ENCODE measurements at places on chromosomes 16 and 17.

DNA sequence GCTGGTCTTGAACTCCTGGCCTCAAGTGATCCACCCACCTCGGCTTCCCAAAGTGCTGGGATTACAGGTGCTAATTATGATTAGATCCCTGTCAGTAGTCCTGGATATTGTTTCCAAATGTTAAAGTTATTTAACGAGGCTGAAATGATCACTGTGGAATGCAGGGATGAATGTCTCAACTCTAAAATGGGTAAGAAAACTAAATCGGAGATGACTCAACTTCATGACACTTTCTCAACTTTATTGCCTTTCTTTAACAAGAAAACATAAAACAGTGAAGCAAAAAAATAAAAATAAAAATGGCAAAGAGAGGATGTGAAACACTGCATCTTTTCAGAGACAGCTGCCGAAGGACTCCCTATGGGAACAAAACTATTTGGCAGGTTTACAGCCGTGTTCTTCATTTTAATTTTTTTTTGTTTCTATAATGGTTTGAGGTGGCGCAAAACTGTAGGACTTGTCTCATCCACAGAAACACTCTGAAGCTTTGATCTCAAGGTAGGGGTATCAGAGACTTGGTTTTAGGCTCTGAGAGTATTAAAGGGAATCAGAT lies 382.0 kb downstream of the GRIN2A start:
- no peak for DNase-seq

DNA sequence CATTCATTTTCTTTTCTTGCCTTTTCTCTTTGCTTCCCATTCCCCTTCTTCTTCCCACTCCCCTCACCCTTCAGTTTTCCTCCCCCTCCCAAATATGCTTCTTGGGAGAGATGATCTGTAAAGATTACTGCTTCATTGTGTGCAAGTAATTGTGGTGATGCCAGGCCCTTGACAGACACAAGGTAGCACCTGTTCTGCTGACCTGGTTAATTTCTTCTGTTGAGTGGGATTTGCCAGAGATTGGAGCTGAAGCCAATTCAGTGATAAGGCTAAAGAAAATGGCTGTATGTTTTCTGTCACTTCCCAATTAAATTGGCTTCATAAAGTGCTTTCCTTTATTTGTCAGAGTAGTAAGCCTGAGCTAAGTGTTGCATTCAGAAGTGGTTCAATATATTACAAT lies 44.5 kb downstream of the AATF start:
- DNase-seq, result no peak

DNA sequence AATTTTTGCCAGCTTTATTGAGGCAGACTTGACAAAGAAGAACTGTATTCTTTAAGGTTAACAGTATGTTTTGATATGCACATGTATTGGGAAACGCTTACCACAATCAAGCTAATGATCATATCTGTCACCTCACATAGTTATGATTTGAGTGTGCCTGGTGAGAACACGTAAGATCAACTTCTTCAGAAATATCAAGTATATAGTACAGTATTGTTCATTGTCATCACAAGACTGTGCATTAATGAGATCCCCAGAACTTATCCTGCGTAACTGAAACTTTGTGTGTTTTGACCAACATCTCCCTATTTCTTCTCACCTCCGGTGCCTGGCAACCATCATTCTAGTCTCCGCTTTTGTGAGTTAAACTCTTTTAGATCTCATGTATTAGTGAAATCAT lies 756.4 kb upstream of the EEF2KMT start:
- DNase-seq, result no peak

GRCh38 chr17:39405436-39405835 lies 4.0 kb upstream of the FBXL20 start:
- DNase-seq, result no peak

GRCh38 chr16:85017151-85017550 lies 5.8 kb upstream of the ZDHHC7 start:
- no peak for DNase-seq

DNA sequence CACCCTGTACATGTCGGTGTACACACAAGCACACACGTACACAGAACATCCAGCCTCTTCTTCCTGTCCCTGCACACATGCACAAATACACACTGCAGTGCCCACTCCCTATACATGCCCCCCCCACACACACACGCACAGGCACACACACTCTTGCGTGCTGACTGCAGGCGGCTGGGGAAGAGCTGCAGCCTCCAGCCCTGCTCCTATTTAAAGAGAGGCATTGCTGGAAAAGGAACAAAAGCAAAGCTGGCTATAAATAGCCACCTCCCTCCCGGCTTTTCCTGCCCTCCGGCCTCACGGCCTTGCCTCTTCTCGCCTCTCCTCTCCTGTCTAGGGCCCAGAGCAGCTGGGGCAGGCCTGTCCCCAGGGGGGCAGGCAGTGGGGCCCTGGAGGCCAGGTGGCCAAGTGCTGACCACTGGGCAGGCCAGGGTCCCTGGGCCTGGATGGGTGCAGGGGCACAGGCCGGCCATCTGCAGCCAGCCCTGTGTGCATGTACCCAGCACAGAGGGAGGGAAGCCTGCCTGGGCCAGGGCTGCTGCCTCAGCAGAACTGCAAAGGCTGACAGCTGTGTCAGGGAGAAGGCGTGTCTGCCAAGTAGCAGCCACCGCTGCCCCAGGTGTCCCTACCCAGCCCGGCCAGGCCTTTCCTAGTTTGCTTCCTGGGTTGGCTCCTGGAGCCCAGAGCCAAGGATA lies 25.4 kb downstream of the RTN4RL1 start:
- DNase-seq, result no peak

- no peak for DNase-seq
Measured at GRCh38 chr17:80998748-80999535, 7.3 kb downstream of the CHMP6 start.

GRCh38 chr16:57386381-57386951 lies 14.2 kb downstream of the CX3CL1 start:
- DNase-seq, result no peak

DNA sequence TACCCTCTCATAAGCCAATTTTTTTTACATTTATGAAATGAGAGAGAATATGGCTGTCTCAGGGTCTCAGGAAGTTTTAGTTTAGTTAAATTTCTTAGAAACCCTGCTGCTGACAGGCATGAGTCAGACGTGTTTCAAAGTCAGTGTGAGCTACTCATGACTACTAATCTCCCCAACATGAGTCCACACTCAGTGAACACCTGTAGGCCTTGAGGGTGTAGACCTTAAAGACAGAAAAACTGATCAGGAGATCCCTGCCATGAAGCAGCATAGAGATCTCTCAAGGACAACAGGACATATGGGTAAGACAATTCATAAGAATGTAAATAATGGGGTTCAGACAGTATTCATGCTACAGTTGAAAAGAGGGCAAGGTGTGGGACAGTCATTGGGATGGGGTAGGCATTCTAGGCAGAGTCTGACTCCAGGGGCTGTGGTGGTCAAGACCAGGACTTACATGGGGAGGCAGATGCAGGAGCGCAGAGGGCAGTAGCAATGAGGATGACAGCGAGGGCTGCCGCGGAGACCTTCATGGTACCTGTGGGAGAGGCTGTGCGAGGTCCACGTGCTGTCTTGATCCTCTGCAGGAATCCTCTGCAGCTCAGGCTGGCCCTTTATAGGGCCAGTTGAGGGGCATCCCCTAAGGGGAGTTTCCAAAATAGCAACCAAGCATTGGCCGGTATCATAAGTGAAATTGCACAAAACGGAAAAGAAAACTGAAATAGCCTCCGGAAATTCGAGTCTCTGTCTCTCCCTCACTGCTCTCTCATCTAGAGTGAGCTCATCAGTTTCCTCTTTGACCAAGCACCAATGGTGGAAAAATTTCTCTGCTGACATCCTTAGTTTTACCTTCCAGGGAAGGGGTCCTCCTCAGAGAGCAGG lies at the start of gene CCL5:
CCL5 (minus strand) TSS at position 588 of the 882 bp plus-strand sequence.
- peak; percentile 81 for DNase-seq

DNA sequence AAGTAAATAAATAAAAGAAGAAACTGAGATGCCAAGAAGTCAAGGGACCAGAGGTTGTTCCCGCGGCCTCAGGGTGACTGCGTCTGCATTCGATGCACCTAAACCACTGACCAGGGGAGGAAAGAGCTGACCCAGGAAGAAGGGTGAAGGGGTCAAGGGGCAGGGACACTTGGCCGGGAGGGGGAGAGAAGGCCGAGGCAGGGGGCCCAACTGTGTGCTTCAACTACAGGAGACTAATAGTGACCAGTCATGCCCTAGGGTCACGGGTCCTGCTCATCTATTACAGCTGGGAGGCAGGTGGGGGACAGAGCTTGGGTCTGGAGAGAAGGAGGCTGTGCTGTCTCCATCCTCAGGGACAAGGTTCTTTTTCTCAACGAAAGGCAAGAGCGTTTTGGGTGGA lies 44.8 kb downstream of the TIMM22 start:
- DNase-seq, result no peak

DNA sequence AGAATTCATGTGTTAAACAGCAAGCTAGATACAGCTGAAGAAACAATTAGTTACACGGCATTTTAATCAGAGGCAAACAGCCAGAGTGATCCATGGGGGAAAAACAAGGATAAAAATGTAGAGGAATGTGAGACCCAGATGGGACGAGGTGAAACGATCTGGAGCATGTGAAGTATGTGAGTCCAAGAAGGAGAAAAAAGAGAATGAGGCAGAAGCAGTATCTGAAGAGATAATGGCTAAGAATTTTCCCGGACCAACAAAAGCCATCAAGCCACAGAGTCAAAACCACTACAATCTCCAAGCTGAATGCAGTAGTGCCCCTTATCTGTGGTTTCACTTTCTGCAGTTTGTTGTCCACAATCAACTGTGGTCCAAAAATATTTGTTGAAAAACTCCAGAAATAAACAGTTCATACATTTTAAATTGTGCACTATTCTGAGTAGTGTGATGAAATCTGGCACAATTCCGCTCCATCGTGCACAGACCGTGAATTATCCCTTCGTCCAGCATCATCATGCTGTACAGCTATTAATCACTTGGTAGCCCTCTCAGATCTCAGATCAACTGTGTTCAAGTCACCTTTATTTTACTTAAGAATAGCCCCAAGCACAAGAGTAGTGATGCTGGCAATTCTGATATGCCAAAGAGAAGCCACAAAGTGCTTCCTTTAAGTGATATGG lies 18.8 kb downstream of the MYH10 start:
- no peak for DNase-seq

- no peak for DNase-seq
Measured at GRCh38 chr17:40606548-40607353, 40.9 kb downstream of the SMARCE1 start.

GRCh38 chr17:35433075-35433894 lies 985 bp upstream of the SLFN12 start:
- peak; percentile 83 for DNase-seq

- peak; percentile 99 for DNase-seq
Measured at GRCh38 chr17:4966844-4967538, 626 bp downstream of the SPAG7 start.

DNA sequence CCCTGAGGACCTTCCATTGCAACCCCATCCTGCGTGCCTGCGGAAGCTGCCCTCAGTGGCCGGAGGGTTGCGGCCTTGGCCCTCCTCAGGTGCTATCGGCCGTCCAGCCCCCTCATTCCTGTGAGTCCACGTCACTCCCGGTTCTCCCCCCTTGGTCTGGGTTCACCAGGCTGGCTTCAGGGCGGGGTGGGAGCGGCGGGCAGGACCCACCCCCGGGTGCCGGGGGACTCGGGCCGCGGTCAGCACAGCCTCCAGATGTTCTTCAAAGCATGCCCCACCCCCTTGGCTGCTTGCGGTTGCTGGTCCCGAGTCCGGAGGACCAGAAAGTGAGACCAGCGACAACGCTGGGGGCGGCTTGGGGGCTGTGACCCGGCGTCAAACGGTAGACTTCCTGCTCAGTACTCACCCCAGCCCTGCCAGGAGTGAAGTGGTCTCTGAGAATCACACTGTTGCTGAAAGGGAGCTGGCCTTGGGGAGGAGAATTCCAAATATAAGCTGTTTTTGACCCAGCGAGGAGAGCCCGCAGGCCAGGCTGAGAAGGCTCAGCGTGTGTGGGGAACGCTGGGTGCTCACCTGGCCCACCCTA lies 4.5 kb downstream of the ZNF469 start:
- DNase-seq, result no peak

- DNase-seq, result no peak
Measured at GRCh38 chr16:63653044-63653839, 1468.6 kb downstream of the CDH11 start.

- no peak for DNase-seq
Measured at GRCh38 chr16:85075236-85075924, 36.9 kb downstream of the CIBAR2 start.

DNA sequence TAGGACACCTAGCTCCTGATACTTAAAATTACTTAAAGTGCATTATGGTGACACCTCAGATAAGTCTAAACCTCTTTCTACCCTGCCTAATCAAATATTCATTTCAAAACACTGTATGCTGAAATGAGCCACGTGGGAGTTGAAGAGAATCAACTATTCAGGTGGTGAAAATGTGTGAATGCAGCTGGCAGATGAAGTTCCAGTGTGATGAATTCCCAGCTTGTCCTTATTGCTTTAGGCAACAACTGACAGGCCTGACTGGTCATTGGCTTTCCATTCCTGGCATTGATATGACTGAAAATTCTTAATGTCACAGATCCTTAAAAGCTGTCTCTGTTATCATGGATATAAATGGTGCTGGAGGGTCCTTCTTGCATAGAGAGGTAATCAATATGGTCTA lies 301.9 kb upstream of the TBX2 start:
- DNase-seq, result no peak

Data from CD4-positive, alpha-beta T cell treated with Interleukin-15 for 4 hours (primary cell).